Upper lobe of right lung (tissue), 1 donor: ENCODE measurements at places on chromosomes 1 and 21. TPM values are rescaled to one million over a fixed set of nuclear protein-coding genes. Genes with fewer than 3 reads are reported as not detected.

KRTAP11-1 gene
- not detected for total RNA-seq

KIF17 gene
- total RNA-seq = 4.6 TPM

SELL gene
- total RNA-seq = 12.1 TPM

TFF1 gene
- not detected for total RNA-seq

SPRR2D gene
- total RNA-seq = not detected

CD164L2 gene
- 1.2 TPM for total RNA-seq

MYCL gene
- total RNA-seq = 3.6 TPM

FAM163A gene
- not detected for total RNA-seq

GRCh38 chr1:19369396-19370090 lies 57.4 kb downstream of the SLC66A1 start:
- peak; percentile 76 for DNase-seq

GRCh38 chr1:241934201-241934848 lies 23.2 kb upstream of the BECN2 start:
- no peak for DNase-seq

- no peak for DNase-seq
Measured at GRCh38 chr1:41380195-41380594, 19.0 kb downstream of the FOXO6 start.

DNA sequence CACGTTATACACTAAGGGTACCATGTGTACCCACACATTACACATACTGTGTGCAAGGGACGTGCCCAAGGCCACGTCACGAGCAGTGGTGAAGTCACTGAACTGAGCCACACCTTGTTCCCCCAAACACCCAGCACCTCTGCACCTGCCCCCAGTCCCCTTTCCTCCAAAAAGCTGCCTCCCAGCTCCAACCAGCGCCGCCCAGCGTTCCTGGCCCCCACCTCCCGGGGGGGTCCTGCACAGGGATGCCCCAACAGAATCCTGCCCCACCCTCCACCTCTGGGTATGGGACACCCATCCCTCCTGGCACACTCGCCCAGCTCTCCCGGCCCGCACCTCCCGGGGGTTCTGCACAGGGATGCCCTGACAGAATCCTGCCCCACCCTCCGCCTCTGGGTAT lies 54.1 kb downstream of the CHD5 start:
- peak; percentile 60 for DNase-seq

DNA sequence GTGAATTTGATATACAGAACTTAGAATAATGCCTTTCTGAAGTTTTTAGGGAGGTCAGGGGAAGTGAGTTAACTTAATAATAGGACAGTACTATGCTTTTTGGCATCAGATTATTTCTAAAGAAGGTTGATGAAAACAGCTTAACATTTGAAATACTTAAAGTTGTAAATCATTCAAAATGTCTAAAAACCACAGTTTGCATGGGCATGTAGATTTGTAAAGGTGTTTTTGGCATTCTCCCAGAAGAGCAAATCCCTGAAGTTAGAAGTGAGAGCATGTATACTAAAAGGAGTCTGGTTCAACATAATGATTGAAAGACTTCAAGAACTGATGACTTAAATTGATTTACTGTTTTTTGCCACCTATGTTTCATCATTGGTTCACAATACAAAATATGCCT lies 6.7 kb downstream of the DR1 start:
- DNase-seq = no peak

GRCh38 chr21:37341254-37341960 lies 25.2 kb upstream of the DYRK1A start:
- DNase-seq = no peak

DNA sequence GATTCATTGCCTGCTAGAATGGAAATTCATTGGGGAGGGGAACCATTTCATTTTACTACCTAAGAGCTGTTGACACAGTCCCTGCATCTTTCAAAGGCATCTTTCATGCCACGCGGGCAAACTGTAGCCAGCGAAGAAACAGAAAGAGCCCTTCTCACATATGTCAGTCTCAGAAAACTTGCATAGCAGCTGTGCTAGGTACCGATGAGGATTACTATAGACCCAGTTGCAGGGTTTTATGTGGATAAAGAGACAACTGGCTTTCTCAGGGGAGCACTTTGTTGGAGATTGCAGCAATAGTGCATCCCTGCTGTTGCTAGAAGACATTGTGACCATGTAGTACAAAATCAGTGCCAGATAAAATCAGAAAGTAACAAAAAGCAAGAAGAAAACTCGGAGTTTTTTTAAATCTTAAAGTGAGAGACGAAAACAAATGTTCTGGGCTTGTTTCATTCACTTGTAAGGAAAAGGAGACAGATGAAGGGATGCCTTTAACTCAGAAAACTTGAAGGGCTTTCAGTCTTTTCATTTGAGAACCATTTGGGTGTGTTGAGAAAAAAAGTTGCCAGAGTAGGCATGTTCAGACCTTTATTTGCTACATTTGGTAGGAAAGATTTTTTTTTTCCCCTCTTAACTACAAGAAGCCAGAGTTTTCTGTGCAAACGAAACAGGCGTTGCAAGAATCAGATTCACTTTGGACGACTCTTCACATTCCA lies 804.1 kb downstream of the USP25 start:
- DNase-seq = no peak

DNA sequence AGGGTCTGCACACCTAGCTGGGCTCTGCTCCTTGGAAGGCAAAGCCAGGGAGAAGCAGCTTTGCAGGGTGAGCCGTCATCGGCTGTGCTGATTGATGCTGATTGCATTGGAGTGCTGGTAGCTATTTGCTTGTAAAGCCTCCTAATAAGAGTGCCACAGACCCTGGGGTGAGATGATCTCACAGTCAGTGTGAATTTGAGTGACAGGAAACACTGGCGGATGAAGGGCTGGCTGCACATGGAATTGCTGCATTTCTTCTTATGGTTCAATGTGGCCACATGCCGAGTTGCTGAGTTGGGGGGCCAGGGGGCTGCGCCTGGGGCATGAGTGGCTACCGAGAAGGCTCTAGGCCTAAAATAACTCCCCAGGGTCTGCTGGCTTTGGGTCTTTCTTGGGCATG lies 138.2 kb upstream of the CACNA1E start:
- DNase-seq = no peak

GRCh38 chr1:172342584-172343239 lies 77.8 kb upstream of the C1orf105 start:
- no peak for DNase-seq

DNA sequence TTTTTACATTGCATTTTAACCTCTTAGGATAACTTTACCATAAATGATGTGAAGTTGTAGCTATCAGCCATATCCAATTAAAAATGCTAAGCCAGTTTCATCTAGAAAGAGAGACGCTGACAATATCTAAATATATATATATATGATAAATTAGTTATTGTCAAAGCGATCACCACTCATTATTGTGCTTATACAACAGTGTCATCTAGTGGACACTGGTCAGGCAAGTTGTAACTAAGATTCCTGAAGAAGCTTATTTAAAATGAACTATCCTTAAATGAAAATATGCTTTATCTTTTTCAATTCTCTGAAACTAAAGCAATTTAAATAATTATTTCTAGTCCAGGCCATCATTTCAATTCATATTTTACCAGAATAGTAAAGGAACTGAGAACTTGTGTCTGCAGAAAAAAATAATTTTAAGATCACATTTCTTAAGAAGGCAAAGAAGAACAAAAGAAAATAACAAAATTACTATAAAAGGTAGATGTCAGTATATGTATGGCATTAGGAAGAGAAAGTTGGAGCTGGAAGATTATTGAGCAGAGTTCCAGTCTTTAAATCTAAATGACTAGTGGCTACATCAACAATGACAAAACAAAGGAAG lies 193.3 kb upstream of the SNX7 start:
- no peak for DNase-seq

GRCh38 chr1:25477448-25478034 lies 46.8 kb downstream of the MACO1 start:
- DNase-seq = no peak

GRCh38 chr1:26114165-26114927 lies 2.7 kb downstream of the PDIK1L start:
- no peak for DNase-seq

- DNase-seq = no peak
Measured at GRCh38 chr1:231311720-231312431, 25.8 kb downstream of the EXOC8 start.

DNA sequence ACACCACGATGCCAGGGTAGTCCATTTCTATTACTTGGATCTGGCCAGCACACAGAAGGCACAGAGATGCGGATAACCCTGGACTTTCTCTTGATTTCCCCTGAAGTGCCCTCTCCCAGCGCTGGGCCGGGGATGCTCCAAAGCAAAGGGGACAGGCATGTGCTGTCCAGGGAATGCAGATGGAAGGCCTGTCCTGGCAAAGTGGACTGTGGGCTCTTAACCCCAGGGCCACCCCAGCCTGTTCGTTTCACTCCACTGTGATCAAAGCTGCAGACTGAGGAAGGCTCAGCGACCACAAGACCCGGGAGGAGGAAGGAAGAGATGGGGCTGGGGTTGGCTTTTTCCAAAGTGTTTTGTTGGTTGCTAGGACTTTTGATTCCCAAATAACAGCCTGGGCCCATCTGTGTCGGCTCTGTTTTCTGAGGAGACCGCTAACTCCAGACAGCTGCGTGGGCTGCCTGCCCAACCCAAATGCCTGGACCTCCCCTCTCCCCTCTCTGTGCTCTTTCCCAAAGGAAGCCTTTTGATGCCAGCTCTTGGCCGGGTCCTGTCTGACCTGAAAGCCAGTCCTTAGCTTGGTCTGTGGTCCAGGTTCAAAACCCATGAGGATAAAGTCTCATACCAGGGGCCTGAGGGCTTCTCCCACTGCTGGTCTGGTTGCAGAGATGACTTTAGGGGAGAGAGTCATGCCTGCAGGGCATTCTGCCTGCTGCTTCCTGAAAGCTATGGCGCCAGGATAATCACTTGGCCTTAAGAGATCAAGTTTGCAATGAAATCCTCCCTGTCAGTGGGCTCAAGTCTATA lies 119.6 kb upstream of the CD34 start:
- DNase-seq = no peak

DNA sequence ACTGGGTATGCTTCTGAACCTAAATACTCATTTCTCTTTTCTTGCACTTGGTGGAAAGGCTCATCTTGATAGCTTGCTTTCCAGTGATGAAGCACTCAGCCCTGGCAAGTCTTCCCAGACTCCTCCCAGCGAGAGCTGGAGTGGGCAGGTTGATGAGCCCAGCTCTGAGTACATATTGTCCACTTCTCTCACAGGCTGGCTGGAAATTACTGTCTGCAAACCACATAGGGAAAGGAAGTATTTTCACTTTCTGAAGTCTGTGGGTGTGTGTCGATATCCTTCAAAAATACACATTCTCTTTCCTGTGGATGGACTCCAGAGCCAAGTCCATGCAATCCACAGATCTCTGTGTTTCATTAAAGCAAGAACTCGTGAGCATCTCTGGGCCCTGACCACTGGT lies 38.7 kb upstream of the CNTN2 start:
- no peak for DNase-seq
